MV-4-11 (cell line): ENCODE measurements at places on chromosomes 16 and 17.
A peak's percentile ranks its signal among the peaks of the same experiment; 100 is the strongest.

- DNase-seq: no peak
Observed at GRCh38 chr17:40374821-40375498, 10.4 kb upstream of the GJD3 start.

DNA sequence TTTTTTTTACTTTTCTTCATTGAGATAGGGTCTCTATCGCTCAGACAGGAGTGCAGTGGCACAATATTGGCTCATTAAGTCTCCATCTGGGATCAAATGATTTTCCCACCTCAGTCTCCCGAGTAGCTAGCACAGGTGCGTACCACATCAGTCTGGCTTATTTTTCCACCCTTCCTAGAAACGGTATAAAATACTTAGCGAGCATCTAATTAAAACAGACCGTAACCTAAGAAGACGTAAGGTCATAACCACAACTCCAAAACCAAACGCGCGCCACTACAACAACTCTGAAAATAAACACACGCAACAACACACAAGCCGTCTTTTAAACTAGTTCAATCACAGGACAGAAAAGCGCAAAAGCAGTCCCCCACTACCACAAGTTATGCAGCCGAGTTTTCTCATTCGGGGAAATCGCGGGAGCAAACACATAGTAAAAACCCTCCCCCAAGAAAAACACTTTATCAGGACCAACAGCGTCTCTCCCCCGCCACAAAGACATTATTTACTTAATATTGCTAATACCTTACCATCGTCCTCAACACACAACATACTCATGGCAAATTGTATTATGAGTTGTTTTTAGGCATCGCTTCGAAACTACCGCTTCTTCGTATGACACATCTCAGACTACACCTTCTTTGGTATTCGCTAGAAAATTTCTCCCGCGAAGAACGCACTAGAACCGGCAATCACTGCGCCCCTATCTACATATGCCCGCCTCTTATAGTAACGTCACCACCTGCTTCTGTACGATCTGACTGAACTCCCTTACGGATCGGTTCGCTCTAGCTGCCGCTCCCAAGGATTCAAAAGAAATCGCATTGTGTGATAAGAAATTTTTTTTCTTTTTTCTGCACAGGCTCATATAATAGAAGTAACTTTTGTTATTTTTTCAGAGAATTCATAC lies 32.8 kb downstream of the TEX14 start:
- DNase-seq: peak; percentile 95

DNA sequence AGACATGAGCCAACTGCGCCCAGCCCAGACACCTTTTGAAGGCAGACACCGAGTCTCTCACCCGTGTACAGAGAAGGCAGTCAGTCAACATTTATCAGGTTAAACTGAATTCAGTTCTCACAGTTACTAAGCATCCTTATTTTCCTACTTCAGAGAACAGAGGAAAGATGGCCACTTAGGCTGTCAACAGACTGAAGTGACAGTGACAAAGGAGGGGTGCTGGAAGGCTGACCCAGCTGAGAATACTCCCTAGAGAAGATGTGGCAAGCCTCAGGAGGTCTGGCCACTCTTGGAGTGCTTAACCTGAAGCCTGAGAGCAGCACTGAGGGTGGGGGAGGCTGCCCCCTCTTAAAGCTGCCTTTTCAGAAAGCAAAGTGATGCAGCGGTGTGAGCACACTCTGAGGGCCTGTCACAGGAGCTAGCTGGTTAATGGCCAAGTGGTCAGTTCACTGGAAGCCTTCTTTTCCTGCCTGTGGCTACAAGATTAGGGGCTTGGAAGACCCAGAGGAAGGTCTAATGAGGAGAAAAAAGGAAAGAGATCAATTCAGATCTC lies 51.0 kb upstream of the SREBF1 start:
- DNase-seq: no peak

GRCh38 chr17:3944485-3945388 lies 19.5 kb downstream of the ATP2A3 start:
- no peak for DNase-seq

DNA sequence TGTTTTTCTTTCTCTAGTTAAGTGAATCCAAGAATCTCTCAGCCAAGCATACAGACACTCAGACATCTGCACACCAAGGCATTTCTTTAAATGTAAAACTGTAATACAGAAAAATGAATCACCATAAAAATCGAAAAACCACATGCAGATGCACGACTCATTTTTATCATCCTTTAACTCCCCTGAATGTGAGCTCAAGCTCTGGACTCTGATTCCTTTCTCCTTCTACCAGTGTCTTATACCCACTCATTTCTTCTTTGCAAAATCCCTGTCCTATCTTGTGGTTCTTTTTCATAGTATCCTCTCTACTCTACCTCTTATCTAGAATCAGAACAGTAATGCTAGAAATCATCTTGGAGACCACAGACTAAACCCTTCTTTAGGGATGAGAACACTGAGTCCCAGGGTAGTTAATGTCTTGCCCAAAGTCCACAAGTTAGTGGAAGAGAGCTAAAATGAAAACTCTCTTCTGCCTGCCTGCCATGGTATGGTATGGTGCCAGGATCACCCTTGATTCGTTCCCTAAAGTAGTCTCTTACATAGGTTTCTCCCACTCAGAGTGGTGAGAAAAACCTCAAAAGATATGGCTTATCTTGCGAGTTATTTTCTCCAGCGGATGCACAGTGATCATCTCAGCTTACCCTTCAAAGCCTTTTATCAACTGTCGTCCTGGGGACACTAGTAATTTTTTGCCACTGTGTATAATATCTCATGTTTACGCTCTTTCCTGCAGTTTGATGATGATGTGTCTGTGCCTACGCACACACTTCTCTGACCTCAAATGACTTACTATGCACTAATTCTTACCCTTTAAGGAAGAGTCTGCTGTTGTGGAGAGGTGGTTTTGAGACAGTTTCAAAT lies 30.2 kb downstream of the BRD7 start:
- DNase-seq: no peak

DNA sequence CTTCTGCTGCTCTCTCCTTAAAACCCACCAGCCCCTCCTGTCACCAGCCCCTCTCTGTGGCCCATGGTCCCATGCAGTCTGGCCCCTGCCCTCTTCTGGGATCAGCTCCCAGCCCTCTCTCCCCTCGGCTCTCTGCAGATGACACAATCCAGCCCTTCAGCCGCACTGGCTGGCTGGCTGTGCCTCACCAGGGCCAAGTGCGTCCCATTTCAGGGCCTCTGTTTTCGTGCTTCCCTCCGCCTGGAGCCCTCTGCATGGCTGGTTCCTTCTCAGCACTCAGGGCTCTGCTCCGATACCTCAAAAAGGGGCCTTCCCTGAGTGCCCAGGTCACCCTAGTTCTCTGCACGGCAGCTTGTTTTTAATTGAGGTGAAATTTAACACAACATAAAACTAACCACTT lies 124.3 kb downstream of the SOCS1 start:
- DNase-seq: no peak

GRCh38 chr17:79054200-79054960 lies 20.2 kb upstream of the ENGASE start:
- DNase-seq: no peak

GRCh38 chr17:75542728-75543336 lies 17.3 kb downstream of the LLGL2 start:
- DNase-seq: no peak

GRCh38 chr17:15185625-15185991 lies 79.5 kb downstream of the PMP22 start:
- DNase-seq: peak; percentile 95
